Purkinje cell (primary cell): ENCODE measurements at places on chromosomes 1 and 21. TPM values are rescaled to one million over a fixed set of nuclear protein-coding genes. Genes with fewer than 3 reads are reported as not detected.

The TAS1R1 gene
- 0.35 TPM in 1 of 2 replicates, not detected in the other for polyA plus RNA-seq

The TRIM46 gene
- 0.73 and 2.3 TPM in 2 replicates for polyA plus RNA-seq

The TMEM82 gene
- polyA plus RNA-seq, result not detected in 2 replicates

The ANKRD34A gene
- 8.1 and 10.7 TPM in 2 replicates for polyA plus RNA-seq

The ADGRL4 gene
- polyA plus RNA-seq, result 0.76 and 3.2 TPM in 2 replicates

The NES gene
- polyA plus RNA-seq, result 1.4 and 2.3 TPM in 2 replicates

The RWDD3 gene
- polyA plus RNA-seq, result 18.5 and 31.8 TPM in 2 replicates

The GUCA2B gene
- not detected in 2 replicates for polyA plus RNA-seq

The ZNF695 gene
- polyA plus RNA-seq, result not detected in 2 replicates

The FHL3 gene
- polyA plus RNA-seq, result not detected in 2 replicates

The AADACL4 gene
- not detected in 2 replicates for polyA plus RNA-seq

The EDARADD gene
- polyA plus RNA-seq, result not detected in 2 replicates

The FAM43B gene
- 3.1 TPM in 1 of 2 replicates, not detected in the other for polyA plus RNA-seq

The SAMD13 gene
- polyA plus RNA-seq, result 0.84 and 1.0 TPM in 2 replicates

The SELL gene
- polyA plus RNA-seq, result not detected in 2 replicates

The FCRL6 gene
- polyA plus RNA-seq, result not detected in 2 replicates

The CELA2A gene
- not detected in 2 replicates for polyA plus RNA-seq

The CENPF gene
- polyA plus RNA-seq, result 0.69 and 0.74 TPM in 2 replicates
